ENCODE measurements at places on chromosomes 3 and 15. TPM values are rescaled to one million over a fixed set of nuclear protein-coding genes. Genes with fewer than 3 reads are reported as not detected.

TUSC7 gene
- total RNA-seq = not detected

CADPS gene
- 13.3 TPM for total RNA-seq

SPINT1 gene
- total RNA-seq = 49.2 TPM

LRRC28 gene
- total RNA-seq = 50.9 TPM

HYAL1 gene
- total RNA-seq = 1.2 TPM

SI gene
- not detected for total RNA-seq

LRRIQ4 gene
- not detected for total RNA-seq

SERPINI2 gene
- total RNA-seq = 2.2 TPM

ITGA11 gene
- 6.3 TPM for total RNA-seq

GPR160 gene
- 1.3 TPM for total RNA-seq

IL17RD gene
- total RNA-seq = 46.1 TPM

SCN10A gene
- total RNA-seq = not detected

RBMS3 gene
- 81.1 TPM for total RNA-seq

ITIH1 gene
- not detected for total RNA-seq

TFRC gene
- total RNA-seq = 110 TPM

LRRC31 gene
- not detected for total RNA-seq

MKRN2OS gene
- total RNA-seq = not detected

FGF12 gene
- total RNA-seq = 7.2 TPM

FAM107A gene
- 1.7 TPM for total RNA-seq

FETUB gene
- total RNA-seq = not detected

ADGRG7 gene
- total RNA-seq = not detected

MASP1 gene
- 12.0 TPM for total RNA-seq
